Endothelial cell (in vitro differentiated cells): ENCODE measurements at places on chromosomes 1 and 21.

DNA sequence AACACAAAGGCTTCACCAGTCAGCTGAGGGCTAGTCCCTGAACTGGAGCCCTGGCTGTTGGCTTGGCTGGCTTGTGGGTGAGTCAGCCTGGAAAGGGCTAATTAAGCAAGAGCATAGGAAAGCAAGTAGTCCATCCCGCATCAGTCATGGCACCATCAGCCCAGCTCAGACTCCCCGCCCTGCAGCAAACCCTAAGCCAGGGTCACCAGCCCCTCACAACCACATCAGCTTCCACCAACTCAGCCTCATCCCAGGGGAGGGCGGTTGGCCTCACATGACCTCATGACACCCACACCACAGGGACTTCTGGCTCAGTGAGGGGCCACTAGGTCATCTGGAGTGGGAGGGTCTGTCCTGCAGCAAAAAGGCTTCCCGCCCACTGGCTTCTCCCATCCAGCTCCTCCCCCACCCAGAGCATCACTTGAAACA lies 7.0 kb upstream of the SPATC1L start:
- DNase-seq: no peak

DNA sequence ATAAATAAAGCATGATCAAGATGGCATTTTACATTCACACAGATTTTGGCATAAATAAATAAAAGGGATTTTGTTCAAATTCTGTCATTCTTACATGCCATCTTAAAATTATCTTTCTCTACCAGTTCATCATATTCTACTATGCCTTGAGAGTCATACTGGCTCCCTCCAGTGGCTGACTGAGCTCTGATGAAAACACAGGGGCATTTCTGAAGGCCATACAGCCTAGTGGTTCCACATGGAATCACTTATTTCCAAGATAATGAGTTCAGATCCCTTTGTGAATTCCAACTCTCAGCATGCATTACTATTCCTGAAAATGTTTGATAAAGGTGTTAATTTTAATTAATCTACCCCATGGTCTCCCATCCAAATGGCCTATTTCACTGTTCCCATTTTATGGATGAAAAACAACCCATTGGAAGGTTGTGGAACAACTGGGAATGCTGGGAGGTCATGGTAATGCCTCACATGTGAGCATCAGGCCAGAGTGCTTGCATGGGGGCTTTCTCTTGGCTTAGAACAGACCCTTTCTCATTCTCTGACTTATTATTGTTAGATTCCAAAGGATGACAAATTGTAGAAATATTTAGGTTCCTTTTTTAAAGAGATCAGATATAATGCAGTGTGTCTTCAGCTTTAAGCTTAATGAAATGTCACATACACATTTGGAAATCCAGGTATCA lies 622.4 kb upstream of the PKN2 start:
- DNase-seq: peak; percentile 31

DNA sequence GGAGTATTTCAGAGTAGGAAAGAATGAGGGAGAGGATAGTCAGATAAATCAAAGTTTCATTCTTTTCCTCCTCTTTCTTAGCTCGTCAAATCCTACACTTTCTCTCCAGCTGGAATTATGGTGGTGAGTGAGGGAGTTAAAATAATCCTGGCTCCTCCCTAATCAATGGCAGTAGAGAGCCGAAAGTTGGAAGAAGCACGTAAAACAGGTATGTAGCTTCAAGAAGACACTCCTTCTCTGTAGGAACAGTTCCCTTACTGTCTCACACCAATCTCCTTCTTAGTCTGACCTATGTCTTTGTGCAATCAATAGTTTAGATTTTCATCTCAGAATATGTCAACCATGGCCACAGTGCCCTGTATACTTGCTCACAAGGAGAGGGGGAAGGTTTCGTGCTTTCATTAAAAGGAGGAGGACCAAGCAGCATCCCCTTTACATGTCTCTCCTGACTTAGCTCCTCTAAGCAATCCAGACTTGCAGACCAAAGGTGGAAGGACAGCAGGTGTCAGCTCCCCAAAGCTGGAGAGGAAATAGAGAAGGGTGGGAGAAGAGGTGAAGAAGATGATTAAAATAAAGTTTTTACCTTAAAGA lies 878 bp downstream of the MINDY1 start:
- DNase-seq: no peak

GRCh38 chr1:150507912-150508864 lies at the start of gene ECM1:
Gene ECM1, plus strand, starts transcription at chr1:150508109. Its CDS starts 101 bp downstream, at chr1:150508210.
- DNase-seq: no peak

DNA sequence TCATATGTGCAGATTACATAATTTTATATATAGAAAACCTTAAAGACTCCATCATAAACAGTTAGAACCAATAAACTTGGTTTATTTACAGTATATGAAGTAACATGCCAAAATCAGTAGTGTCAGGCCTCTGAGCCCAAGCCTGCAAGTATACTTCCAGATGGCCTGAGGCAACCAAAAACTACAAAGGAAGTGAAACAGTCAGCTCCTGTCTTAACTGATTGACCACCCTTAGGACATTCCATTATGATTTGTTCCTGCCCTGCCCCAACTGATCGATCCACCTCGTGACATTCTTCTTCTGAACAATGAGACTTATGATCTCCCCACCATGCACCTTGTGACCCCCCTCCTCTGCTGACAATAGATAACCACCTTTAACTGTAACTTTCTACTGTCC lies 630.3 kb downstream of the AMY1C start:
- DNase-seq: no peak

GRCh38 chr1:107810291-107810951 lies 154.6 kb downstream of the VAV3 start:
- no peak for DNase-seq

GRCh38 chr21:46048926-46049889 lies 48.7 kb upstream of the COL6A2 start:
- DNase-seq: no peak

DNA sequence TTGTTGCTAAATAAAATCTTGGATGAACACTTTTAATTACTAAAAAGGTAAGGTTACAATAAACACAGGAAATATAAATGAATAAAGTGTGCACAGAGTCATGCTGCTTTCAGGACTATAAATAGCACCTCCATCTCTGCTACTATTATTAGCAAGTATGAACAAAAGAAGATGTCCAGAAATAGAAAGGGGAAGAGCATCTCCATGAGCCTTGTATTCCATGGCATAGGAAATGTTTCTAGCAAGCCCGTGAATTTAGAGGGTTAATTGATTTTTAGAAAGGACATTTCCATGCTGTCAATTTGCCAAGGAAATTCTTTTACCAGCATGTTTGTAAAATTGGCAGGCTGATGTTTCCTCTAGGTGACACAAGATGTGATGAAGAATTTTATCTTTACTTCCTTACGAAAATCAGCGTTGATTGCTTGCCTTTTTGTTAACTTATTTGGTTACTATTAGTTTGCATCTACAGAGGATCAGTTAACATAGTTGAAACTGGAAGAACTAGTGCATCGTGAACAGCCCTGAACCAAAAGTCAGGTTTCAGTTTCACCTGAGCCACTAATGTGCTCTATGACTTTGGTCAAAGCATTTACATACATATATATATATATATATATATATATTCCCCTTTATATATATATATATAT lies 45.3 kb downstream of the NR5A2 start:
- no peak for DNase-seq

GRCh38 chr1:223700942-223701637 lies 11.2 kb upstream of the CAPN2 start:
- no peak for DNase-seq

- no peak for DNase-seq
Measured at GRCh38 chr1:12407050-12407961, 177.5 kb downstream of the VPS13D start.

GRCh38 chr1:44151332-44151731 lies 9.9 kb upstream of the KLF18 start:
- DNase-seq: no peak

DNA sequence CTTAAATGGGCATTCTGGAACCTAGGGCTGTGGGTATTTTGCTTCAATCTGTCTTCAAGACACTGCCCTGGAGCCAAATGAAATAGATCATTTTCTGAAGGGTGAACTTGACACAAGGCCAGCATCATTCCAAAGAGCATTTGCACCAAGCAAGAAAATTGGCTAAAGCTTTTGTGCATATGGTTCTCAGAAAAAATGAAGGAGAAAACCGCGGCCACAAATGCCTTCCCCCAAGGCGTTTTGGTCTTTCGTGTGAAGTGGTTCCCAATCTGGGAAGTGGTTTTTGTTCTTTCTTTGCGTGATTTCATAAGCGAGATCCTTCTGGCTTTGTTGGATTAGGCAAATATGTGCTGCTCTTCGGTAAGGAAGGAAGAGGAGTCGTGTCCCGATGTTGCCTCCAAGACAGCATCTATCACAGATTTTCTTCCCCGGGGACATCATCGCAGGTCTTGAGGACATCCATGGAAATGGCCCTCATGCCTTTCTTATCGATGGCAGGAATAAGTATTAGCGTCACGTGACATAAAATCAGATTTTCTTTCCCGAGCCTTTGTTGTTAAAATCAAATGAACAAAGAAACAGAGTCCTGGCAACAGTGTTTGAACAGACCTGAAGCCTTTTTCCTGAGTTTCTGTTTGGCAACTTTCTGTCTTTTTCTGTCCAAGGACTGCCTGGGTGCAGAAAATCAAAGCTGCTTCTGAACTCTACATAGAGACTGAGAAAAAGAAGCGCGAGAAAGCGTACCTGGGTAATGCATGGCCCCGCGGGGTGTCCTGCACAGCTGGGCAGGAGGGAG lies 31.0 kb downstream of the ATP5PO start:
- DNase-seq: no peak

GRCh38 chr1:97553971-97554370 lies 366.9 kb downstream of the DPYD start:
- DNase-seq: no peak

GRCh38 chr1:29623501-29623900 lies 387.2 kb downstream of the PTPRU start:
- DNase-seq: no peak

GRCh38 chr1:150268340-150268704 lies 494 bp downstream of the APH1A start:
- DNase-seq: peak; percentile 41

GRCh38 chr1:117821382-117821755 lies 108.1 kb downstream of the GDAP2 start:
- no peak for DNase-seq

- DNase-seq: peak; percentile 54
Measured at GRCh38 chr1:35883635-35884101, 659 bp downstream of the AGO1 start.

DNA sequence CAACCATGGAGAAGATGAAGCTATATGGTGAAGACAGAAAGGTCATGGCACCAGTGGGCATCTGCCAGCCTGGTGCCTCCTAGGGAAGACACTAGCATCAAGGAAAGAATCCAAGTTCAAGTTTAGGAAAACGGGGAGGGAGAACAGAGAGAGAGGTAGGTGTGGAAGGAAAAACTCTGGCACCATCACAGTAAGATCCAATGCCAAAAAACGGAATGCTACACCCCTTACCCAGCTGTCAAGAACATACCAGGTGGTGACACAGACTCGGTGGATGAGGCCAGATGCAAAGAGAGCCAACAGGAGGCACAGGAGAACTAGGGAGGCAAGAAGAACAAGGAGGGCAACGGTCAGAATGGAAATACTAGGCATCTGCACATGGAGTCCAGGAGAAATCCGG lies 3.6 kb downstream of the KRTCAP2 start:
- DNase-seq: no peak

DNA sequence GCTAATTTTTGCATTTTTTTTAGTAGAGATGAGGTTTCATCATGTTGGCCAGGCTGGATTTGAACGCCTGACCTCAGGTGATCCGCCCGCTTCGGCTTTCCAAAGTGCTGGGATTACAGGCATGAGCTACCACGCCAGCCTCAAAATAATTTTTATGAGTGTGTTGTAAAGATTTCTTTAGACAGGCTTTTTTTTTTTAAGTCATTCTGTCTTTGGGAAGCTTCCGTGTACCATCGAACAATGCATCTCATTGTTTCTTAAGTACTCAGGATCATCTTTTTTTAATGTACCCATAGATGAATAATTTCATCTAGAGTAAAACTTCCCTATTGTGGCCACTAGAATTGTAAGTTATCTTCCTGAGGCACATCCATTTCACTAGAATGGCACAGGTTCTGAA lies 19.6 kb upstream of the SDC3 start:
- DNase-seq: no peak

- no peak for DNase-seq
Measured at GRCh38 chr1:201608635-201609395, 69.9 kb downstream of the NAV1 start.

- peak; percentile 58 for DNase-seq
Measured at GRCh38 chr1:227728059-227728891, 6.8 kb downstream of the JMJD4 start.

DNA sequence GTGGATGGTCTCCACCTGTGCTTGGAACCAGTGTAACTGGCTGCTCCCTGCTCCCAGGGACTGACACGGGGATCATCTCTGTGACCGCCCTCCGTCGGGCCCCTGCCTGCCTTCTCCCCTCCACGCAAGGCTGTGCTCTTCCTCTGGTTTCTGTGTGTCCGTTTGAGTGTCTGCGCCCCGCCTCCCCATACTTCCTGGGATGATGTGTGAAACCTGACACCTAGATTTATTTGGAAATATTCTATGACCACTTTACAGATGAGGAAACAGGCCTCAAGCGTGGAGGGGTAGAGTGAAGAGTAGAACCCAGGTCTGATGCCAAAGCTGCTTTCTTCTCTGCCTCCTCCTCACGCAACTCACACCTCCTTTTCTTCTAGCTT lies 24.3 kb downstream of the LDLRAP1 start:
- DNase-seq: no peak

- DNase-seq: no peak
Measured at GRCh38 chr1:161805399-161806197, 39.5 kb downstream of the ATF6 start.

DNA sequence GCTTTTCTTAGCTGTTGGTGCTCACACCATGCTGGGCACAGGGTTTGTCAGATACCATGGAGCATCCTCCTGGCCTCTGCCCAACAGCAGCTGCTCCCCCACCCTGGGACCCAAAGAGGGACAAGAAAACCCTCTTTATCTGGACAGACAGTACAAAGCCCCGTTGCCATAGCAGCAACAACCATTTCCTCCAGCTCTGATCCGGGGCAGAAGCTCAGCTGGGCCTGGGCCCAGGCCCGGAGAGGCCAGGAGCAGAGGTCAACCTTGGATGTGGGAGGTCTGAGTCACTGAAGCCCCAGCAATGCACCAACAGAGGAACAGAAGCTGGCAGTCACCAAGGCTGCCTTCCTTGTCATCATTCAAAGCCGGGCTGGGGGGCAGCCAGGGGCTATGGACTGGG lies 228.4 kb upstream of the POU3F1 start:
- no peak for DNase-seq

- no peak for DNase-seq
Measured at GRCh38 chr1:46153228-46153627, 20.8 kb upstream of the PIK3R3 start.

- DNase-seq: no peak
Measured at GRCh38 chr1:205199090-205199930, 12.2 kb downstream of the DSTYK start.

GRCh38 chr1:239912471-239912870 lies 179.2 kb upstream of the FMN2 start:
- no peak for DNase-seq
